Colonic mucosa (tissue), 4 donors: ENCODE measurements at places on chromosomes 6 and 20. TPM values are rescaled to one million over a fixed set of nuclear protein-coding genes. Genes with fewer than 3 reads are reported as not detected.

Gene DUSP15
- total RNA-seq: 0.59 TPM

GRCh38 chr20:32832664-32833063 lies 12.9 kb downstream of the MAPRE1 start:
- no peak for DNase-seq

- no peak for DNase-seq
Observed at GRCh38 chr20:48717095-48717672, 110.6 kb downstream of the PREX1 start.

Gene NFATC2
- total RNA-seq: 7.3 TPM

Gene GRIK2
- total RNA-seq: 0.50 TPM

GRCh38 chr6:85278466-85279035 lies 171.3 kb upstream of the NT5E start:
- no peak for DNase-seq

Gene BAG2
- total RNA-seq: 1.8 TPM

GRCh38 chr20:41234041-41234440 lies 83.5 kb downstream of the ZHX3 start:
- no peak for DNase-seq
